ENCODE measurements at places on chromosomes 1 and 21.

DNA sequence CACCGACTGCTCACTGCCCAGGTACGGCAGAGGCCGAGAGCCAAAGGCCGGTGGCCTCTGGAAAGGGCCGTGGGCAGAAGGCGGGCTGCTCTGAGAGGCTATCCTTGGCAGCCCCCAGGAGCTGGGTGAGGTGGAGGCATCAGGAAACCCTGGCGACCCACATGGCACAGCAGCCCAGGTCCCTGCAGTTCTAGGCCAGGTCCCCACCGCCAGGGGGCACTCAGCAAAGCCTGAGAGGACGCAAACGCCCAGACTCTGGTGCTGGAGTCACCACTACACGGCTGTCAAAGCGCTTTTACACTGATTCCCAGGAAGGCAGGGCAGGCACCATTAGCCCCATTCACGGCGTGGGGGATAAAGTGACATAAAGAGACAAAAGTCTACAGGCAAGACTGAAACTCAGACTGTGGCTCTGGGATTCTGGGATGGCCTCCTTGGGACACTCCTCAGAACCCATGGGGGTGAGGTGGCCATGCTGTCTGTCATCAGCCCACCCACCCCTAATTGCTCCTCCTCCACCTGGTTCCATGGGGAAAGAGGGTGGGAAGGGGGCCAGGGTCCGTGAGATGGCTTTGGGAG is 4.9 kb downstream of the PLEKHG5 start:
- DNase-seq: peak; percentile 89

DNA sequence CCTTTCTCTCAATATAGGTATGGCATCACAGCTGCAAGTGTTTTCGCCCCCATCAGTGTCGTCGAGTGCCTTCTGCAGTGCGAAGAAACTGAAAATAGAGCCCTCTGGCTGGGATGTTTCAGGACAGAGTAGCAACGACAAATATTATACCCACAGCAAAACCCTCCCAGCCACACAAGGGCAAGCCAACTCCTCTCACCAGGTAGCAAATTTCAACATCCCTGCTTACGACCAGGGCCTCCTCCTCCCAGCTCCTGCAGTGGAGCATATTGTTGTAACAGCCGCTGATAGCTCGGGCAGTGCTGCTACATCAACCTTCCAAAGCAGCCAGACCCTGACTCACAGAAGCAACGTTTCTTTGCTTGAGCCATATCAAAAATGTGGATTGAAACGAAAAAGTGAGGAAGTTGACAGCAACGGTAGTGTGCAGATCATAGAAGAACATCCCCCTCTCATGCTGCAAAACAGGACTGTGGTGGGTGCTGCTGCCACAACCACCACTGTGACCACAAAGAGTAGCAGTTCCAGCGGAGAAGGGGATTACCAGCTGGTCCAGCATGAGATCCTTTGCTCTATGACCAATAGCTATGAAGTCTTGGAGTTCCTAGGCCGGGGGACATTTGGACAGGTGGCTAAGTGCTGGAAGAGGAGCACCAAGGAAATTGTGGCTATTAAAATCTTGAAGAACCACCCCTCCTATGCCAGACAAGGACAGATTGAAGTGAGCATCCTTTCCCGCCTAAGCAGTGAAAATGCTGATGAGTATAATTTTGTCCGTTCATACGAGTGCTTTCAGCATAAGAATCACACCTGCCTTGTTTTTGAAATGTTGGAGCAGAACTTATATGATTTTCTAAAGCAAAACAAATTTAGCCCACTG is 11.5 kb downstream of the HIPK1 start:
- DNase-seq: no peak

GRCh38 chr21:43188181-43188580 is 19.4 kb downstream of the CRYAA start:
- no peak for DNase-seq

- DNase-seq: no peak
Observed at GRCh38 chr1:212484701-212485570, 52.2 kb downstream of the NENF start.

GRCh38 chr1:233333086-233333485 is 5.6 kb downstream of the MAP3K21 start:
- DNase-seq: no peak

- DNase-seq: peak; percentile 38
Observed at GRCh38 chr1:8862528-8862927, 16.0 kb downstream of the ENO1 start.

DNA sequence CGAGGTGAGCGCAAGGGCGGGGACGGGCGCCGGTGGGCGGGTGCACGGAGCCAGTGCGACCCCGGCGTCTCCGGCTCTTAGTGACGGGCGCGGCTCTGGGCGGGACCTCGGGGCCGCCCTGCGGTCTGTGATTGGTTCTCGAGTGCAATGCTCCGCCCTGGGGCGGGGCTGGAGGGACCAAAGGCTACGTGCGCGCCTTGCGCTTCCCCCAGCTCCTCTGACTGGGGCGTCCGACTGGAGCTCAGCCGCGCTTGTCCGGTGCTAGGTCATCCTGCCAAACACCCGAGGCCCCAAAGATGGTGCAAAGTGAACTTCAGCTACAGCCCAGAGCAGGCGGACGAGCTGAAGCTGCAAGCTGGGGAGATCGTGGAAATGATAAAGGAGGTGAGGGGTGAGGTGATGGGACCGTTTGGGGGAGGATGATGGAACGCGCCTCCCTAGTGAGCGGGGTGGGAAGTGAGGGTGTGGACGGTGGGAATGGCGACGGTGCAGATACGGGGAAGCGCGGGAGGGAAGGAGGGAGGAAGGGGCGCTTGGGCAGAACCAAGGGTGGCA is 811 bp downstream of the SH3D21 start:
- peak; percentile 97 for DNase-seq

- no peak for DNase-seq
Observed at GRCh38 chr1:239633432-239633831, 247.1 kb downstream of the CHRM3 start.

- DNase-seq: no peak
Observed at GRCh38 chr1:10338611-10339010, 60.3 kb upstream of the PGD start.

GRCh38 chr1:186681801-186682200 is 1.6 kb upstream of the PTGS2 start:
- DNase-seq: no peak

- peak; percentile 68 for DNase-seq
Observed at GRCh38 chr1:56473582-56474270, 105.6 kb downstream of the PLPP3 start.

DNA sequence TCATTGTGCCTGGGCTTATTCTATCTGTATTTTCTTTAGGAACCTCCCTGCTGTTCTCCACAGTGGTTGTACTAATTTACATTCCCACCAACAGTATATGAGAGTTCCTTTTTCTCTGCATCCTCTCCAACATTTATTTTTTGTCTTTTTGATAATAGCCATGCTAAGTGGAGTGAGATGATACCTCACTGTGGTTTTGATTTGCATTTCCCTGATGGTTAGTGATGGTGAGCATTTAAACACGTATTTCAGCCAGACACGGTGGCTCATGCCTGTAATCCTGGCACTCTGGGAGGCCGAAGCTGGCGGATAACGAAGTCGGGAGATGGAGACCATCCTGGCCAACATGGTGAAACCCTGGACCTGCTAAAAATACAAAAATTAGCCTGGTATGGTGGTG is 57.9 kb downstream of the SLAMF6 start:
- no peak for DNase-seq

DNA sequence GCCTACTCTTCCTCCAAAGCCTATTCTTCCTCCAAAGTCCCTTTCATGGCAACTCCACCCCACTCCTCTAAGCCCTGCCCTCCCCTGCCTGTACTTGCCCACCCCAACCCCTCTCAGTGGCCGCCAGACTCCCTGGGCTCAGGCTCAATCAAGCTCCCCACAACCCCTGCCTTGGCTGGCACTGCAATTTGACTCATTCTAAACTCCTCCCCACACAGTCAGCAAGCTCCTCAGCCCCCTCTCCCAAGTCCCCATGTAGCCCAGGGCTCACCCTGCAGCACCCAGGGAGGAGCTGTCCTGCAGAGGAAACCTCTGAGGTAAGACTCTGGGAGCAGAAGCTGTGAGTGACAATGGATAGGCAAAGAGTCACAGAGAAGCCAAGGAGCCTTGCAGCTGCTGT is 3.6 kb upstream of the VSIG8 start:
- no peak for DNase-seq

- DNase-seq: no peak
Observed at GRCh38 chr1:45859221-45859620, 55.8 kb downstream of the MAST2 start.

- no peak for DNase-seq
Observed at GRCh38 chr1:3530926-3531818, 76.7 kb downstream of the ARHGEF16 start.

DNA sequence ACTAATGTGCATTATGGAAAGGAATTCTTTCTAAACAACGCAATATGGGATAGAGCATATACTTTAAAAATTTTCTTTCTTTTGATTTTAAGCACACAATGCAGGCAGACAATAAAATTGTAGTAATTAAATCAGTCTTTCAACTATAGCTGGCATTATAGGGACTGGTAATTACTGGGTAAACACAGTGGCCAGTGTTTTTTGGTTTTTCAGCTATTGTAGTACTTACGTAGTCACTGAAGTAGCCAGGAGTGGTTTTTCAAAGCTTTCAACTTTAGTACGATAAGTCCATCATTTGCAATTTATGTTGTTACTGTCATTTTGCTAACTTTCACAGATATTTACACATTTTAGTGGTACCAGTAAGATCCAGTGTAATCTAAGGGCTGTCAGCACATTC is 50.6 kb downstream of the RAB3GAP2 start:
- DNase-seq: no peak

DNA sequence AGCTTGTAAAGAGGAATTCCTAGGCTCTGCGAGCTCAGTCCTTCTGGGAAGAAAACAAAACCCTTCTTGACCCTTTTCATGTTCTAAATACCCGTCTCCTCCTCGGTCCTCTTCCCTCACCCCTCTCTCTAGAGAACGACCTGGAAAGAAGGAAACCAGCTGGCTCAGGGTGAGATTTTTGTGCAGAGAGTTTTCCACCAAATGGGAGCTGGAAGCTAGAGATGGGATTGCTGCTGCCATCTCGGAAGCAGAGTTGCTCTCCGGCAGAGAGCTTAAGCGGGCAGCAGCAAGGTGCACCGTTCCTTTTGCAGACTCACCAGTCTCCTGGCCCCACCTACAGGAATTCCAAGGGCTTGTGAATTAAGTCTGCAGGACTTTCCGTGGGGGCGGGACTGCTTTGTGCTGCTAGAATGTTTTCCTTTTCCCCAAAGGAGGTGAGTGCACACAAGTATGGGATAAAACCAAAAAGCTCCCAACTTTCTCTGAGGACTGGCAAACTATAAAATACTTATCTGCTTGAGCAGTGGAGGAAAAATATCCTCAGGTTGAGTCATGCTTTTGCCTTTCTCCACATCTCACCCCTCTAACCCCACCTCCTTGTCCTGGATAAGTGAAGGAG is 29.1 kb upstream of the KIAA0040 start:
- no peak for DNase-seq

GRCh38 chr1:24351918-24352627 is 32.9 kb downstream of the GRHL3 start:
- DNase-seq: no peak

GRCh38 chr1:21869620-21870121 is 57.6 kb downstream of the LDLRAD2 start:
- peak; percentile 86 for DNase-seq

DNA sequence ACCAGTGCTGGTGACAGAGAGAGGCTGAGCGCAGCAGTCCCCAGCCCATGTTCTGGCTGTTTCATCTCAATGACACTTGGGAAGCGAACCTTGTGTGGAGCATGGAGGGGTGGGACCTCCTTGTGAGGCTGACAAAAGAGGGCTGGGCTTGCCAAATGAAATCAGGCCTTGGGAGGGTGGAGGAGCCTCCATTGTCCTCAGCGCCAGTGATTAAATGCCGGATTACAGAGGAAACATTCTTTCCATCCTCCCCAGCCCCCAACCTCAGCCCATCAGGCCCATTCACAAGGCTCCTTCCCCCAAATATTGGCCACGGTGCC is 63.3 kb upstream of the PAXBP1 start:
- no peak for DNase-seq

DNA sequence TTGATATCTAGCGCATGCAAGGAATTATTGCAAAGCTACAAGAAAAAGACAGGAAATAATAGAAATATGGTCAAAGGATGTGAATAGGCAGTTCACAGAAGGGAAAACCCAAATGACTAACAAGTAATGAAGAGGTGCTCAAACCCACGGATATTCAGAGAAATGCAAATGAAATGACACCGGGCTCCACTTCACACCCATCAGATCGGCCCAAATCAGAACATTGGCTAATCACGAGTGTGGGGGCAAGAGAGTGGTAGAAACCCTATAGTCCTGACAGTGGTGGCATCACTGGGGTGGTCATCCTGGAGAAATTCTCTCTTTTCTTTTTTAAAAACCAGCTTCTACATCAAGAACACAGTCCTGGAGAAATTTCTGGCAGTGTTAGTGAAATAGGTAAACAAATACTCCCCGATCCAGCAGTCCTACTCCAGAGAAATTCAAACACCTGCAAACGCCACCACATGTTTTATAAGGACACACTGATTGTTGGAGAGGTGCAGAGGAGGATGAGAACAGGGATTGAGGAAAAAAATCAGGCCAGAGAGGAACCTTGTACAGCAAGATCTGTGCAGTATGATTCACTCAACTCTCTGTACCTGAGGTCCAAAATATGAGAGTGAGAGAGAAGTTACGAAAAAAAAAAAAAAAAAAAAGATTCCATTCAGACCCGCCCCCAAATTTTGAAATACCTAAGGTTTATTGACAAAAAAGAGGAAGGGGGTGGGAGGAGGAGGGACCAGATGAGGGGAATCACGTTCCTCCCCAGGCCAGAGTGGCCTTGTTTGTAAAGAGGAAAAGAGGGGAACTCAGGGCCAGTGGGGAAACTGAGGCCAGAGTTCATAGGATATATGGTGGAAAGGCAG is 9.2 kb upstream of the TNFRSF1B start:
- DNase-seq: no peak
